ENCODE measurements at places on chromosomes 12 and 14.

- no peak for DNase-seq
Observed at GRCh38 chr14:73227812-73228781, 9.2 kb upstream of the PAPLN start.

- DNase-seq, result no peak
Observed at GRCh38 chr12:24997970-24998582, 49.2 kb upstream of the BCAT1 start.

DNA sequence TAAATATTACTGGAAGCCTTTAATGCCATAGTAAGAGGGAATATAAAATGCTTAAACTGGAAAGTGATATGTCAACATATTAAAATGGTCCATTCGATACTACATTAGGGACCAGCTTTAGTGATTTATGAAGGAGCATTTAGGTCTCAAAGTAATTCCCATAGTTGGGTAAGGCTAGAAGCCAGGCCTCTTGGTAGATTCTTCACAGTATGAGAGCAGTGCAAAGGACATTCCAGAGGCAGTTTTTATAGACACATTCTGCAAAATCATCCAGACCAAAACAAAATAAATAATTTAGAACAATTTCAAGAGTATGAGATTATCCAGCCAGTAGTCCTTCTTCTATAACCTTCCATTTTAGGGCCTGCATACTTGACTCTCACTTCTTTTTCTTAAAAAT is 142.6 kb upstream of the PDZRN4 start:
- no peak for DNase-seq

GRCh38 chr12:55619354-55620138 is 17.1 kb upstream of the OR10P1 start:
- peak; percentile 62 for DNase-seq

DNA sequence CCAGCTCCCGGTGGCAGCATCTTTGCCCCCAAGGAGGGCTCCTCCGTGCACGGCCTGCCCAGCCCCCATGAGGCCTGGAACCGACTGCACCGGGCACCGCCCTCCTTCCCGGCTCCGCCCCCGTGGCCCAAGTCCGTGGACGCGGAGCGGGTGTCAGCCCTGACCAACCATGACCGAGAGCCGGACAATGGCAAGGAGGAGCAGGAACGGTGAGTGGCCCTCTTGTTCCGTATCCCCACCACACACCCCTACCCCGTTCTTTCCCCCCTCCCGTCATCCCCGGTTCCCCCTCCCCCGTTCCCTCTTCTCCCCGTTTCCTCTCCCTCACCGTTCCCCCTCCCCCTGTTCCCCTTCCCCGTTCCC is 28.3 kb downstream of the LRCOL1 start:
- no peak for DNase-seq

DNA sequence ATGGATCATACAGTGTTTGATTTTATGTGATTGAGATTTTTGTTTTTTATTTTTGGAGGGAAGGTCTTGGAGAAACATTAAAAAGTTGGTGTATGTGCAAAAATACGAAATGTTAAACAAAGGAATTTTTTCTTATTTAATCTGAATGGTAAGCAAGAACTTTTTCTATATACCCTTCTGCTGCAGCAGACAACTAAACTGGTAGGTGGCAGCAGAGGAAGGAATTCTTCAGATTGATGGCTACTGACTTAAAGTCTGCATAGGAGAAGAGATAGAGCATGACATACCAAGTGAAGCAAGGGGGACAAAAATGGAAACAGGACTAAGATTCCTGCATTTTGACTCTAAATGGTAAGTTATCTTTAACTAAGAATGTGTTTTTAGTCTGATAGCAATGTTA is 42.0 kb upstream of the A2ML1 start:
- DNase-seq, result no peak

- no peak for DNase-seq
Observed at GRCh38 chr14:57297852-57298251, 29.1 kb downstream of the AP5M1 start.

GRCh38 chr12:131027876-131028586 is 74.3 kb downstream of the ADGRD1 start:
- no peak for DNase-seq

- no peak for DNase-seq
Observed at GRCh38 chr12:132428936-132429601, 60.9 kb upstream of the FBRSL1 start.

- DNase-seq, result peak; percentile 45
Observed at GRCh38 chr12:14845350-14845750, 2.0 kb upstream of the ART4 start.

- no peak for DNase-seq
Observed at GRCh38 chr14:91113829-91114078, at the start of gene DGLUCY. DGLUCY (plus strand) TSS chr14:91114073; CDS start chr14:91160295, 46,222 bp downstream.

GRCh38 chr12:94875525-94875924 is 128.0 kb downstream of the NDUFA12 start:
- DNase-seq, result no peak

- DNase-seq, result no peak
Observed at GRCh38 chr12:66823857-66824570, 145.1 kb upstream of the GRIP1 start.

DNA sequence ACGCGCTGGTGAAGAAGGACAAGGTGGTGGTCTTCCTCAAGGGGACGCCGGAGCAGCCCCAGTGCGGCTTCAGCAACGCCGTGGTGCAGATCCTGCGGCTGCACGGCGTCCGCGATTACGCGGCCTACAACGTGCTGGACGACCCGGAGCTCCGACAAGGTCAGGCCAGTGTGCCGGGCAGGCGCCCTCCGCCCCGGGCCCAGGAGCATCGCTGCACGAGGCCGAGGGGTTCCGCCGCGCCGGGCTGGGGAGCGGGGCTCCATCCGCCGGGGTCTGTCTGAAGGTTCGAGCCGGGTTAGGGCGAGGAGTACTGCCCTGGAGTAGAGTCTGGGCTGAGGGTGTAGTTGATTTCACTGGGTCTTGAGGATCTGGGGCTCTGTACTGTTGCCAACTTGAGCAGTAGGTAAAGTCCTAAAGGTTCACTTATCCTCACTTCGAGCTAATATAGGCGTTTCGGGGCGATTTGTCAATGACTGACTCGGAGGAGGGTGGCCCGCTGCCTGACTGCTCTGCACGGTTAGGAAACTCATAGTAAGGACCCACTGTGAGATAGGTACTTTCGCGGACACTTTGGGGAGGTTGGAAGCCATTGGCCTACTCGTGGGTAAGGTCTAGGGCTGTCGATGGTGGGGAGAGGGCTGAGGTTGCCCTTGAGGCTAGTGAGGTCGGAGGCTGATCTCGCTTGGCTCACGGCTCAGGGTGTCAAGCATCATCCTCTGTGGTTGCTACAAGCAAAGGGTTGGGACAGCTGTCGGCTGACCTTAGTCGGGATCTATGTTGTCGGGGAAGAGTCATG is 574 bp downstream of the GLRX5 start:
- DNase-seq, result no peak

DNA sequence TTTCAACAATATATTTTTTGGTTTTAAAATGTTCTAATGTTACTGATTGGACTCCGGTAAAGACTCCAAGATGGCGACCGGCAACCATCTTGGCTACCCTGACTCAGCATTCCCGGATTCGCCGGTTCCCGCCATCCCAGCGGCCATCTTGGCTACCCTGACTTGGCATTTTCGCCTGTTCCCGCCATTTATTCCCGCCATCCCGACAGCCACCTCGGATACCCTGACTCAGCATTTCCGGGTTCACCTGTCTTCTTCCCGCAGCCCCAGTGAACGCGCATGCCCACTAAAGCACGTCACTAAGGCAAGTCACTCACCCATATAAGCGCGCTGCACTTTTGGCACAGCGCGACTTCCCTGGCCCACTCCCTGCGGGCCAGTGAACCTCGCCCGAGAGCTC is 9.0 kb upstream of the LRFN5 start:
- no peak for DNase-seq

DNA sequence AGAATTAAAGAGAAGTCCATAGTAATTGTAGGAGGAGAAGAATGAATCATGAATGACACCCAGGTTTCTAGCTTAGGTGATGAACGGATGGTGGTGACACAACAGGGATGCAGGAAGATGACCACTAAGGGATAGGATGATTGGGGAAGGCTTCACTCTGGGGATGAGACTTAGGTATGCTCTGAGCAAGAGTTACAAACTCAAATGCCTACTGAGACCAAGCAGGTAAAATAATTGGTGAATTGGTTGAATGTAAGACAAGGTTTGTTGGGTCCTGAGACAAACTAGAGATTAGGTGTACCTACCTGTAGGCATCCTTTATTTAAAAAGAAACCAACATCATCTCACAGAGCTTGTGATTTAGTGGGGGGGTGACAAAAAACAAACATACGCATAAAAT is 116.3 kb downstream of the CFAP54 start:
- DNase-seq, result no peak

- no peak for DNase-seq
Observed at GRCh38 chr14:85907536-85907935, 377.6 kb downstream of the FLRT2 start.

GRCh38 chr12:44000309-44000952 is 164.6 kb downstream of the TMEM117 start:
- DNase-seq, result no peak

DNA sequence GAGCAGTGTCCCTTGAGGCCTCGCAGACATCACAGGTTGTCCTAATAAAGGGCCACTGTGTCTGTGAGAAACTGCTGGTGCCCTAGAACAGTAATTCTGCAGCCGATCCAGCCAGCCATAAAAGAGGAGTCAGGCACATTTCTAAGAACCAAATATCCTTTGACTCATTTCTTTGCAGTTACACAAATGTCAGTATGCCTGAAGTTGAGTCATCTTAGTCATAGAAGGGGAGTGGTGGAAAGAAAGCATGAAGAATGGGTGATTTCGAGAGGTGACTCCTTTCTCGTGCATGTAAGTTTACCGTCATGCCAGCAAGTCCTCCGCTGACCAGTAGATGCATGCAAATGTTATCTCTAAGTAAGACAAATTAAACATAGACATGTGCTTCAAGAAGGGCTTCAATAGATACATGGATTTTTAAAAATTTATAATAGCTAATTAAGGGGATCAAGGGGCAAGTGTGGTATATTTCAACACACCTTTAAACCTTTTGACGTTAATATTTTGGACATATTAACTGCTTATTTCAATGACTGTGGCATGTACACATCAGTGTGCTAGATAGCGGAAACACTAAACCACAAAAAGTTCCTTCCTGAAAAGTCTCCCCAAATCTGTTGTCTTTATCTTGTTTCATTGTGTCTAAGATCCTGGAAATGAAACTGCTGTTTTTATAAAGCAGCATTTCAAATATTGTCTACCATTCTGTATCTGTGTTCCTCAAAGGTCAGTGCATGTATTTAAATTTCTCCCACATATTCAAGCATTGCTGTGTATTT is 497.4 kb downstream of the NPAS3 start:
- no peak for DNase-seq

GRCh38 chr12:111150360-111150759 is 218.5 kb downstream of the PHETA1 start:
- DNase-seq, result no peak

DNA sequence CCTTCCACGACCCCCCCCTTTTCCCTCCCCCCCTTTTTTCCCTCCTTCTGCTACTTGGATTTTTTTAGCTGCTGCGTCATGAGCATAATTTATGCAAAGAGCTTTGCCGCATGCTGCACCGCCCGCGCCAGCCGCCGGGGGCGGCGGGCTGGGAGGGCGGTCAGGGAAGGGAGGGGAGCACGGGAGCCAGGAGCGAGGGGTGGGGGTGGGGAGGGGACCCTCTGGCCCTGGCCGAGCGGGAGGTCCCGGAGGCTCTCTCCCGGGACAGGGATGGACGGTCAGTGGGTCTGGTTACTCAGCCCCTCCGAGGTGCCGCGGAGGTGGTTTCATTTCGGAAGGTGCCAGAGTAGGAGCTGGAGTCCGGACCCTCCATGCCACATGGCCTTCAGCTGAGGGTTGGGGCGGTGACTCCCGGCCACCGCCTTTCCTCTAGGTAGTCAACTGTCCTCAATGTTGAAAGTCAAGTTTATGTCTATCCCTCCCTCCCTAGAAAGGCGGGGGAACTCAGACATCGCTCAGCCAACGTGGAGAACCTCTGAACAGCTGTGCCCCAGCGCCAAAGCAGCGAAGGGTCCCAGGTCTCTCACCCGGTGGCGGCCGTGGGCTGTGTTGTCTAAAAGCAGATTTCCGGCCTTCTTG is at the start of gene POU6F1:
POU6F1 (minus strand) TSS at position 95 of the 639 bp plus-strand sequence. CDS start 11,226 bp downstream, outside the sequence.
- DNase-seq, result peak; percentile 77

- no peak for DNase-seq
Observed at GRCh38 chr12:3049611-3050249, 27.4 kb upstream of the TSPAN9 start.

GRCh38 chr14:102140027-102140749 is 491 bp downstream of the WDR20 start:
- peak; percentile 9 for DNase-seq

GRCh38 chr14:37170993-37171392 is 1.4 kb downstream of the SLC25A21 start:
- DNase-seq, result no peak

DNA sequence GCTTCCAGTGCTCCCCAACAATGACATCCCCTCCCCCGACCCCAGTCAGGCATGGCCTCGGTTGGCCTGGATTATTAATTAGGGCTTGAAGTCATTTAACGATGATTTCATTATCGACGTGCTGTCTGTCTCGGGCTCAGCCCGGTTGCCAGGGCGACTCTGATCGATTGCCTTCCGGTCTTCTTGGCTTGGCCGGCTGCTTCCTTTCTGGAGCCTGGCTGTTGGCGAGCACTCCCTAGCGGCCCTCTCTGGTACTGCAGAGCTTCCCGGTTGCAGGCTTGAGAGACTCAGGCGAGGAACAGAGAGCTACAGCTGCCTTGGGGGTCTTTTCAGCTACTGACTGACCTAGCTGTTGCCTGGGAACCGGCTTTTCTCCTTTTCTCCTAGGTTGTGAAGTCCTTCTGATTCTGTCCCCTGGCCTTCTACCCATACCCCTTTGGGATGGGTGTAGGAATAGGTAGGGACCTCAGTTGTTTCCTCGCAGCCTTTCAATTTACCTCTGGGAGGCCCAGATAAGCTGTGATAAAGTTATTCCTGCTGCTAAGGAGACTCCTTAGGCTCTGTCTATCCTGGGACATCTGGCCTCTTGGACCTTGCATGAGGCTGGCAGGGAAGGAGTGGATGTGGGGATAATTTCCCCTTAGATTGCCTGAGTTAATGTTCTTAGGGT is 5.5 kb upstream of the CISTR start:
- DNase-seq, result peak; percentile 65

Data from central memory CD4-positive, alpha-beta T cell (primary cell).